ENCODE measurements at places on chromosomes 6 and 20.

GRCh38 chr20:13221313-13221672 is 219 bp downstream of the ISM1 start:
- no peak for DNase-seq

GRCh38 chr20:38202982-38203293 is 37.9 kb upstream of the TGM2 start:
- no peak for DNase-seq

- DNase-seq, result no peak
These were observed 116.6 kb downstream of the BMP2 start for GRCh38 chr20:6884114-6884513.

GRCh38 chr6:85747666-85748065 is 105.0 kb upstream of the SYNCRIP start:
- no peak for DNase-seq

Data from GM13977 (cell line).